ENCODE measurements at places on chromosomes 12 and 14.

DNA sequence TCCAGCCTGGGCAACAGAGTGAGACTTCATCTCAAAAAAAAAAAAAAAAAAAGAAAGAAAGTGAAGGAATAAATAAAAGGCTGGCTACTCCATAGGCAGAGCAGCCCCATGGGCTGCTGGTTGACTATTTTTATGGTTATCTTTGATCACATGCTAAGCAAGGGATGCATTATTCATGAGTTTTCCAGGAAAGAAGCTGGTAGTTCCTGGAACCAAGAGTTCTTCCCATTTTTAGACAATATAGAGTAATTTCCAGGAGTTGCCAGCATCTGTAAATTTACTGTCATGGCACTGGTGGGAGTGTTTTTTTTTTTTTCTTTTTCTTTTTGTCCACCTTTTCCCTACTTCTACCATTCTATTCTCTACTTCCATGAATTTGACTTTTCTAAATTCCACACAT, 24.2 kb downstream of the FGD4 start:
- no peak for DNase-seq

DNA sequence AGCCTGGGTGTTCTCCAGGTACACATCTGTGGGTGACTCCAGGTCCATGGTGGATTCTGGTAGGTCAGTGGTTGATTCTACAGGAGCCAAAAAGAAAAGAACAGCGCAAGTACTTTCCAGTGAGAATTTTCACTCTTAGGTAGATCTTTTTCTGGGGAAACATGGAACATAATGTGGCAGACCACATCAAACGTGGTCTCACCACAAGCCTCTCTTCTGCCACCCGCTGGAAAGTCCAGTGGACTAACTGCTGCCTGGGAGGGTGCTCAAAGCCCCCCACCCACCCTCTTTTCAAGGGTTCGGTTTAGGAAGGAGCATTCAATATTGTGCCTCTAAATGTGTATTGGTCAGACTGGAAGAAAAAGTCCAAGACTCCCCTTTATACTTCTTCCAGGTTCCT, 36.1 kb upstream of the PRB2 start:
- no peak for DNase-seq

GRCh38 chr12:56709759-56710376, 15.2 kb downstream of the NACA start:
- no peak for DNase-seq

DNA sequence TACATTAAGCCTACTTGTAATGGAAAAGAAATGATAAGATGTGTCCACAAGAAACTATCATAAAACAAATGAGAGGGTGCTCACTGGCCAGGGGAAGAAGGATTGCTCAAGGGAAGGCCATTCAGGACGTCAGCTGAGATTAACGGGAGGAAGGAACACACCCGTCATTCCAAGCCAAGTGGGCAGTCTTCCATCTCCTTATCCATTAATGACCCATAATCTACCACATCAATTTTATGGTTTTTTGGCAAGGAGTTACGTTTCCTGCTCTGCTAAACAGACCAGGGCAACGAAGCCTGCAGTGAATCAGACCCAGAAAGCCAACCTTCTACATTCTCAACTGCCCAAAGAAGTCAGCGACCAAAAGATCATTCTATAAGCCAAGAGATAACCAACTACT, 25.1 kb downstream of the PRKAB1 start:
- DNase-seq, result no peak

GRCh38 chr12:92726850-92727249, 24.1 kb downstream of the PLEKHG7 start:
- DNase-seq, result no peak

DNA sequence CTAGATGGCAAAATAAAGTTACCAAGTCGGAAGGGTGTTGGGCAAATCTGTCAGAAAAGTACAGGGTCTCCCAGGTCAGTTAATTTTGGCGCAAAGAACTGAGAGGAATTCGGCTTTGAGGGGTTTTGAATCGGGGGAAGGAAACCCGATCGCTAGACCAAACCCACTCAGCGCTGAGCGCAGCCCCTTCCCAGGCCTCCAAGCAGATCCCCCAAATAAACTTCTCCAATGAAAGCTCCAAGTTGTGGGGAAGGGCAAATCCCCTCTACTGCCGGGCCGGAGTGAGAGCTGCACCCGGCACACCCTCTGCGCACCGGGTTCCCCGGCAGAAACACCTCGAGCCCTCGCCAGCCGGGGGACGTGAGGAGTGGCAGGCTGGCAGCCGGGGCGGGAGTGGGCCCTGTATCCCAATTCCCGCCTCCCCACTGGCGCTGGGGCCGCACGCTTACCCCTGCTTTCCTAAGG, 441 bp downstream of the E2F7 start:
- no peak for DNase-seq

GRCh38 chr12:111359231-111359913, 9.5 kb downstream of the PHETA1 start:
- DNase-seq, result no peak

DNA sequence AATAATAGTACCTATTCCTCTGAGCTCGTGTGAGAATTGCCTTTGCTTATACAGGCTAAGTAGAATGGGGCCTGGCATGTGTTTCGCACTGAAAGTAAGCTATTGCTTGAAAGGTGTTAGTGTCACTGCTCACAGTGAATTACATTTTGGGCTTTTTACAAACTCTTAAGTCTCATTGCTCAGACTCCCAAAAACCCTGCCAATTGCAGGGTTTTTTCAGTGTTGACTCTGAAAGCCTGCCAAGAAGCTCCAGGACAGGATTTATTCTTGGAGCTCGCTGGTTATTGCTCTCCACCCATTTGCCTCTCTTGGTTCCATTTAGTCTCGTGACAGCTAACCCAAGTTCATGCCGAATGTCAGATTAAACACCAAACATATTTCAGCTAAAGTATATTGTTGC, 39.8 kb downstream of the NOPCHAP1 start:
- no peak for DNase-seq

GRCh38 chr12:68189821-68190242, 30.3 kb upstream of the IFNG start:
- no peak for DNase-seq

GRCh38 chr12:4268329-4269181, 5.0 kb upstream of the CCND2 start:
- DNase-seq, result no peak

DNA sequence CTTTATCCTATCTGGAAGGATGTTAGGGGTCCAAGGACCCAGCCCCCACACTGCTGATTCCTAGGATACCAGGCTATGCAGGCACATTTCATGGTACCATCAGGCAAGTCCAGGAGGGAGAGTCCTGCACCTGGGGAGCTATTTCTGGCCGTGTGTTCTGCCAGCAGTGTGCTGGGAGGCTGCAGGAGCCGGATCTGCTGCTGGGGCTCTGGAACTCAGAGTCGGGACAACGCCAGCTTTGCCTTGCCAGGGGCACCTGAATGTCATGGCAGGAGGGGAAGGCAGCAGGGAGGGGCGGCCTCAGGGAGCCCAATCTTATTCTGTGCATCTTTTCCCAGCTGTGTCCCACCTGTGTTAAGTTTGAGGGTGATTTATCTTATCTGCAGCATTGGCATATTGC, 17.8 kb downstream of the SRRM4 start:
- DNase-seq, result no peak

GRCh38 chr12:47356129-47356700, 276.5 kb upstream of the AMIGO2 start:
- DNase-seq, result no peak

DNA sequence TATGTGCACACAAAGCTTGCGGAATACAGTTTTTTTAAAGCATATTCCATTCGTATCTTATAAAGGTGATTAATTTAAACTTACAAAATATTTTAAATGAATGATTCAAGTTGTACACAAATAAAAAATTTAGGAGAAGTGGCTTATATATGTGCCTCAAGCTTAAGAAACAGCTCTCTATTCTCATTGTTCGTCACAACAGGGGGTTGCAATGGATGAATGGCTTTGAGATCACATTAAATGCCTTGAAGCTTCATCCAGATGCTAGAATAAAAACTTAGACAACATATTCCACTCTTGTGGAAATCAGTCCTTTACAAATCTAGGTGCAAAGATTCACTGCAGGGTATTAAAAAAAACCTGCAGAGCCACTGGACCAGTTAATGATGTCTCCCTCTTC, 303.9 kb upstream of the LRFN5 start:
- no peak for DNase-seq

- DNase-seq, result no peak
Measured at GRCh38 chr12:58728397-58728796, 191.9 kb downstream of the LRIG3 start.

GRCh38 chr12:80415466-80415865, 28.6 kb upstream of the PTPRQ start:
- DNase-seq, result no peak

DNA sequence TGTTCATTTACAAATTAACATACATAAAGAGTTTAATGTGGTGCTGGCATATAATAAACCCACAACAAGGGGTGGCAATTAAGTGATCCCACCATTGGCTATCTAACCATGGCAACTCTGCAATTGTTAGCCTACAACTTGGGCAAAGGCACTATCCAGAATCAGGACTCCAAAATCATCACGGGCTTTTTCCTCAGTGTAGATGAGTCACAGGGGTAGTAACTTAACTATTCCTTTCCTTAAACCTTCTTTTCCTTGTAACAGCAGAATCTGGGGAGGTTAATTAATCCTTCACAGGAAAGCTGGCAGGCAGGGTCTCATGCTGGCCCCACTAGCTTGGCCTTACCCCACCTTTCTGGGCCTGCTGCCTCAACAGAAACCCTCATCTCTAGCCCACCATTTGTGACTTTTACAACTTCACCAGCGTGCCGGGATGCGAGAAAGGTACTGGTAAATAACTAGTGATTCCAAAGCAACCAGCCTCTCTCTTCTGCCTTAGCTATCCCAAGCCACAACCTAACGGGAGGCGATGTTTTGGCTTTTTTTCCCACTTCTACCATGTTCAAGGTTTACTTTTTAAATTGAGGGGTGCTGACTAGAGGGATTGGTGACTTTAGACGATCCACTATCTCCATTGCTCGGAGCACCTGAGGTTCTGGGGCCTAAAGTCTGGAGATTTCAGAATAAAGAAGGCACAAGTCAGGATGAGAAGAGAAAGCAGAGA, 744 bp downstream of the ATP5MC2 start:
- DNase-seq, result no peak

DNA sequence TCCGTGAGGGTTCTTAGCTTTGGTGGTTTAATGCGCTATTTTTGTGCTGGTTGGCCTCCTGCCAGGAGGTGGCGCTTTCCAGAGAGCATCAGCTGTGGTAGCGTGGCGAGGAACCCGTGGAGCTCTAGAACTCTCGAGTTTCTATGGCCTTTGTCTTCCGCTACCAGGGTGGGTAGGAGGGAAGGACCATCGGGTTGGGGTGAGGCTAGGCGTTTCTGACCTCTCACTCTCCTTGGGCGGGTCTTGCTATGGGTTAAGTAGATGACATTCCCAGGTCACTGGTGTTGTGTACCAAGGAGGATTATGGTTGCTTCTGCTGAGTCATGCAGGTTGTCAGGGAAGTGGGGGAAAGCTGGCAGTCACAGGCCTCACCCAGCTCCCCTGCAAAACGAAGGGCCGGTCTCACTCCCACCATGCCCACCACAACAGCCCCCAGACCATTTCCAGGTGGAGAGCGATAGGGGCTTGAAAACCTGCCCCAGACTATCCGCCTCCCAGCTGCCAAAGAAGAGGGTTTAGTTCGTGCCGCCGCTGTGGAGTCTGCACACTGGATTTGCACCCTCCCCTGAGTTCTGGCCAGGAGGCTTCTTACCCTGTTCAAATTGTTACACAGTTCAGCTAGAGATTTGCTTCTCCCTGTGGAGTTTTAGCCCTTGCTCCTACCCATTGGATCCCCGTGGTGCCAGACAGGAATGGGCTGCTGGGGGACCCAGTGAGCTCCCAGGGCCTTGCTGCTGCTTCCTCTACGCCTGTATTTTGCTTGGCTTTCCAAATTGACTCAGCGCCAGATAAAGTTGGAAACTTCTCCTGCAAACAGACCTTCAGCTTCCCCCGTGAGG, 21.9 kb downstream of the RNFT2 start:
- no peak for DNase-seq

- DNase-seq, result no peak
Measured at GRCh38 chr12:119204131-119204530, 25.4 kb downstream of the HSPB8 start.

DNA sequence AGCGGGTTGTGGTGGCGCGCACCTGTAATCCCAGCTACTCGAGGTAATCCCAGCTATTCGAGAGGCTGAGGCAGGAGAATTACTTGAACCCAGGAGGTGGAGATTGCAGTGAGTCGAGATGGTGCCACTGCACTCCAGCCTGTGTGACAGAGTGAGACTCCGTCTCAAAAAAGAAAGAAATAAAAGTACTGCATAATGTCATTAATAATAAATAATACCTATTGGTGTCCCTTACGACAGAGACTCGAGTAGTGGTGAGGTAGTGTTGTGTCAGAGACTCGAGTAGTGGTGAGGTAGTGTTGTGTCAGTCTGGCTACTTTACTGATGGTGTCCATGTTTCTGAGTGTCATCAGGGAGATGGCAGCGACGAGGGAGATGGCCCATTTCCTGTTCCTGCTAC, 1.3 kb downstream of the GLS2 start:
- DNase-seq, result no peak
